ENCODE measurements at places on chromosomes 1 and 21. TPM values are rescaled to one million over a fixed set of nuclear protein-coding genes. Genes with fewer than 3 reads are reported as not detected.

DNA sequence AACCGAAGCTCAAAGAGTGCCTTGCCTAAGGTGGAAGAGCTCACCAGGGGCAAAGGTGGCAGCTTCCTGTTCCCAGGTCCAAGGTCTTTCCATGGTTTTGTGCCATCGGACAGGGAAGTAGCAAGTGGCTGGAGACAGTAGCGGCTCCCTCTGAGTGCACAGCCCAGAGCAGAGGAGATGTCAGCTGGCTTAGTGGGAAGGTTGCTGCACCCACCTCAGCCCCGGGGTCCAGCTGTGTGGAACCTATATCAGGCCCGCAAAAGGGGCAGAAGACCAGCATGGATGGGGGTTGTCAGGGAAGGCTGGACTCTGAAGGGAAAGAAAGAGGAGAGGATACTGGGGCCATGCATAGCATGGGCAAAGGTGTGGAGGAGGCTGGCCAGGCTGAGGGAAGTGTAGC is 6.8 kb downstream of the IKBKE start:
- no peaks in the 10 kb centered on the region for H3K27me3 ChIP-seq
- no peak overlapping the region for H3K27ac ChIP-seq
- no peaks in the 10 kb centered on the region for H3K4me1 ChIP-seq
- DNase-seq: no peak

DNA sequence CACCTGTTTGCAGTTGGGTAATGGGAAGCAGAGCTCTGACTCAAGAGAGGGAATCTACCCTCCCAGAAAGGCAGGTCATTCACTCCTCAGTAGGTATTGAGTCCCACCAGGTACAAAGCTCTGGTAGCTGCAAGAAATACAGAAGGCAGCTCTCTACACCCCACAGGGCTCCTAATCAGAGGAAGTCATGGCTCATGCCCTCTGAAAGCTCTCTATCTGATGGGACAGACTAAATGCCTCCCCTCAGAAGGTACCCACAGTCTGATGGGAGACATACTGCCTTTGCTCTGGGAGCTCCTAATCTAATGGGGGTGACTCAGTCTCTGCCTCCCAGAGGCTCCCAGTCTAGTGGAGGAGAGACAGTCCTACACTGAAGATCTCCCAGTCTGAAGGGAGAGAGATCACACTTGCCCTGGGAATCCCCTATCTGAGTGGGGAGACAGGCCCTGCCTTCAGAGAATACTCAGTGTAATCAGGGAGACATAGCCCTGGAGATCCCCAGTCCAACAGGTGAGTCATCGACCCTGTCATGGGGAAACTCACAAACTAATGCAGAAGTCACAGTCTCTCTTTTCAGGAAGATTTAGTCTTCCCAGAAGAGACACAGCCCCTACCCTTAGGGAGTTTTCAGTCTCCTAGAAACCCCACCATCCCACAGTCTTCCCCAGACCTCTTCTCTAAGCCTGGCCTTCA is 23.7 kb downstream of the CAMK1G start:
- DNase-seq: no peak
- H3K36me3 ChIP-seq: no peaks in the 10 kb centered on the region
- H3K4me3 ChIP-seq: no peak overlapping the region
- no peak overlapping the region for H3K27ac ChIP-seq

DNA sequence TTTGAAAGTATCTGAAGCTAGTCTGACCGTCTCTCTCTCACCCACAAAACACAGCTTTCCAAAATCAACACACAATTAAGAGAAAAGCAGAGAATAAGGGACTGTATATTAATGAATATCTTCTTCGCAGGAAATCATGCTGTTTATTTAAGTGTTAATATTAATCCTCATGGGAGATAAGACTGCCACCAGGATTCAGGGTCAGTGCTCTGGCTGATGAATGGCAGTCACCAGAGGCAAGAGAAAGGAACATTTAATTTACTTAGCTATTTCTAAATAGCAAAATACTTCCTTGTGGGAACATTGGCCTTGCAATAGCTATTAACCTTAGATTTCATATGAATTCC is 2.2 kb downstream of the SCYL3 start:
- H3K27me3 ChIP-seq: no peaks in the 10 kb centered on the region
- DNase-seq: no peak
- H3K4me3 ChIP-seq: peak overlapping the region; percentile 11

DNA sequence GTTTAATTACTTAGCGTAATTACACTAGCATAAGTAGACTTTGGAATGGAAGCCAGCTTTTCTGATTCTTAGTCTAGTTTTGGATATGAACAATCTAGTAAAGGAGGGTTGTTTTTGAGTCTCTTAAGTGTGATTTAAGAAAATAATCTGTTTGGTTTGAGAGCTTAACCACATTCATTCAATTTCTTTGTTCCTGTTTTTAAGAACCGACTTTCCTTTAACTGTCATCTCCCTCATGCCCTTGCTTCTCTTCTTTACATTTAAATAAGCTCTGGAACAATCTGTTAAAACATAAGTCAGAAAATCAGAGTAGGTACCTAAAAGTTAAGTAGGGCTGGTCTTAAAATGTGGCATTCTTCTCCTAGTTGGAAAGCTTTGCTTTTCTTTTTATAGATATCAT is 27.7 kb downstream of the CDC42 start:
- H3K36me3 ChIP-seq: no peaks in the 10 kb centered on the region
- peaks cover 4% of the 10 kb centered on the region for H3K4me1 ChIP-seq
- no peak for DNase-seq
- H3K4me3 ChIP-seq: no peak overlapping the region

DNA sequence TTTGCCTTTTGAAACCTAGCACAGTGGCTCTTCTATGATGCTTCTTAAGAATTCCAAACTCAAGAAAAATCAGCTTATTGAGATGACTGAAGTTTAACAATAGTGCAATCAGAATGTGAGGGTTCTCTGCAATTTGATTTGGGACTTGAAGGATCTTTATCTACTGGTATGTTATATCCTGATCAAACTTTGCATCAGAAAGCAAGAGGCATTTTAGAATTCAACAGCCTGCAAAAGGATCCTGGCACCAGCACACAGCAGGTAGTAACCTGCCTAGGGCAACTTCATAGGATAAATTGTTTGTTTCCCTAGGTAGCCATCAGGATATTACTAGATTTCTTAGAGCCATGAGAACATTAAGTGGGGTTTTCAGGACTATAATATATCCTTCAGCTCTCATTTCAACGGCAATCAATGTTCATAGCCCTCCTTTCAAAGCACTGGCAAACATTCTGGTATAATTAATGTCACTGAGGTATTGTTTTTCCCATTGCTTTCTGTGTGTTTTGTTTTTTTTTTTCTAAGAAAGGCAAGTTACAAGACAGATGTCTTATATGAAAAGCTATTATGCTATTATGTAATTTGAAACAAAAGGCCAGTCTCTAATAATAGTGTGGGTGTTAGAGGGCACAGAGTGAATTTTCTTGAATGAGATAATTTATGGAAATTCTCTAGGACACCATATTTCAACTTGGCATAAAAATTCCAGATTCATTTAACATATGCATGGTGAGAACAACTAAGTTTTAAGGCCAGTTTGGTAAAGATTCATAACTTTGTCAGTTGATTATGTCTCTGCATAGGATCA is 34.5 kb downstream of the NTNG1 start:
- H3K4me3 ChIP-seq: no peak overlapping the region
- no peaks in the 10 kb centered on the region for H3K36me3 ChIP-seq
- no peak for DNase-seq
- H3K27ac ChIP-seq: no peak overlapping the region
- H3K27me3 ChIP-seq: no peaks in the 10 kb centered on the region

RNF186 gene
- total RNA-seq: 0.44 TPM

Measured in breast epithelium (tissue), 4 donors.